ENCODE measurements at places on chromosomes 7 and 10.

DNA sequence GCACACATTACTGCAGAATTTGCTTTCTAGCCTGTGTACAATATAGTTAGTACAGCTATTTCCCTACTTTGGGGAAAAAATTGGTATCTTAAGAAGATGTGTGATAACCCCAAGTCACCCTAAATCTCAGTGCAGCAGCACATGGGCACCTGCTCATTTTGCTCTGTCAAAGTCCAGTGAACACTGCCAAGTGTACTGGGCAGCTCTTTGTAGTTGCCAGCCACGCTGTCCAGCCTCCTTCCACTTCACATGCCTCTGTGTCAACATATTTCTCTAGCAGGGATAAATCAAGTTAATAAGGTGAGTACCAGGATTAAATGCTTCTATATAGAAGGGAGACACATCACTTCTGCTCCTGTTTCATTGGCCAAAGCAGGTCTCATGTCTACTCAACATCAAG is 87.1 kb upstream of the CDC14C start:
- DNase-seq: no peak

GRCh38 chr7:39554583-39555165 is 11.5 kb upstream of the YAE1 start:
- no peak for DNase-seq

- DNase-seq: no peak
Measured at GRCh38 chr7:151178831-151179230, 8.2 kb downstream of the ASB10 start.

- DNase-seq: no peak
Measured at GRCh38 chr7:135911099-135911498, 66.1 kb downstream of the MTPN start.

GRCh38 chr10:28559618-28560017 is 26.7 kb downstream of the WAC start:
- no peak for DNase-seq

DNA sequence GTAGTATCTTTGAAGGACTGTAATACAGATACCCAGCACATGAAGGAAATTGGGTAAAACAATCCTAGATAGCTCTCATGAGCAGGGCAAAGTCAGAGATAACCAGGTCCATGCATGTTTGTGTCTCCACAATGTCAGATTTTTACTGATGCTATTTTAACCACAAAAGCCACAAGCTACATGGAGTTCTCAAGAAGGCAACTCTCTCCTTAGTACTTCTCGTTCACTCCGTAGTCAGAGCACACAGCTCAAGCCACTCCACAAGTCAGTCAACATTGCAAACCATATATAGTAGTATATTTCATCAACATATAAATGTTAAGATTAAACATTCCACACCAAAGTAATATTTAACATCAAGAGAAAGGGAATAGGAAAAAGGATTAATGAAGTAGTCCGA is 98.0 kb upstream of the PIK3CG start:
- no peak for DNase-seq

GRCh38 chr7:121394709-121395140 is 1.4 kb downstream of the FAM3C start:
- DNase-seq: no peak

DNA sequence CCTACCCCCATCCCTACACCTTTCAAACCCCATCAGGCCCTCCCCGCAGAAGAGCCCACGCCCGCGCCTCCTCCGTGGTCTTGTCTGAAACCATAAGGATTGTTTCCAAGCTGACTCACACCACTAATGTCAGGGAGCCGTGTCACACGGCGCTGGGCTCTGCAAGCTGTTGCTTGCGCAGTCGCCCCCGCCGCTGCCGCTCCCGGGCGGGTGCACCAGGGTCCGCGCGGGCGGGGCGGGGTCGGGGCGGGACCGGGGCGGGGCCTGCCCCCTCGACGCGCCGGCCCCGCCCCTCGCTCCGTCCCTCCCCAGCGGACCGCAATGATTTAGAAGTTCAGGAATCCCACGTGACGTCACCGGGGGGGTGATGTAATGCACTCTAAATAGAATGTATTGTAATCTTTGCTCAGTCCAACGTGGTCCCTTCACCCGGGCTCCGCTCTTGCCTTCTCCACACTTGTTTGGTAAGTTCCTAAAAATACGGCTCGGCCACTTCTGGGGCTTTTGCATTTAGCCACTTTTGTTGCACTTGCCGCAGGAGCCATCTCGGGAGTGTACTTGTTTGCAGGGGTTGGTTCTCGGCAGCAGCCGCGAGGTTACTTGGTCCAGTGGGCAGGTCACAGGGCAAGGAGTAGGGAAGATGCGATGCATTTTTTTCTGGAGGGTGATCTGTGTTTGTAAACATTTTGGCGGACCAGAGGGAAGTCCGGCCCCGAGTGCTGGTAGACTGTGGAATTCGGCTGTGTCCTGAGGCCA is 3.2 kb upstream of the CREB5 start:
- DNase-seq: peak; percentile 71

DNA sequence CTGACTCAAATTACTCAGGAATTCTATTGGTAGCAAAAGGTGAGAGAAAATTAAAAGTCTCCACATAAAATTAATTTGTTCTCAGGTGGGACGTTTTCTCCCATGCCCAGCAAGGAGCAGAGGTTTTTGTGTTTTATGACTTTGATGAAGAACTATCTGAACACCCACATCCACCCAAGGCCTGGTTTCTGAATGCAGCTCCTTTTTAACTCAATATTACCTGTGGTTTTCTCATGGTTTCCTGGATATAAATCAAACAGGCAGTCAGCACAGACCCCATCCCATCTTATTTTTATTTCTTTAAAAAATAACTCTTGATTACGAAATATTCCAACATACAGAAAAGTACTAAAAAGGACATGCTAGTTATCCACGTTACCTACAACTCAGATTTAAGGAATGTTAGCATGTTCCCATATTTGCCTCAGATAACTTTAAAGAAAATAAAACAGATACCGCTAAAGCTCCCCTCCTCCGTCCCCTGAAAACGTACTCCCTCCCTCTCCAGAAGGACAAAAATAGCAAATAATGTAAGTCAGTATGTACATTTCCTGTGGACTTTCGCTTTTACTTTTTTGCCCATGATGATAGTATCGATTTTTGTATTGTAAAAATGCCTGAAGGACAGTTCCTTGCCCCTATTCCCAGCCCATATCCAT is 43.4 kb downstream of the GLI3 start:
- DNase-seq: no peak
